NCI-H226 (cell line): ENCODE measurements at places on chromosomes 3 and 15.
A peak's percentile ranks its signal among the peaks of the same experiment; 100 is the strongest.

DNA sequence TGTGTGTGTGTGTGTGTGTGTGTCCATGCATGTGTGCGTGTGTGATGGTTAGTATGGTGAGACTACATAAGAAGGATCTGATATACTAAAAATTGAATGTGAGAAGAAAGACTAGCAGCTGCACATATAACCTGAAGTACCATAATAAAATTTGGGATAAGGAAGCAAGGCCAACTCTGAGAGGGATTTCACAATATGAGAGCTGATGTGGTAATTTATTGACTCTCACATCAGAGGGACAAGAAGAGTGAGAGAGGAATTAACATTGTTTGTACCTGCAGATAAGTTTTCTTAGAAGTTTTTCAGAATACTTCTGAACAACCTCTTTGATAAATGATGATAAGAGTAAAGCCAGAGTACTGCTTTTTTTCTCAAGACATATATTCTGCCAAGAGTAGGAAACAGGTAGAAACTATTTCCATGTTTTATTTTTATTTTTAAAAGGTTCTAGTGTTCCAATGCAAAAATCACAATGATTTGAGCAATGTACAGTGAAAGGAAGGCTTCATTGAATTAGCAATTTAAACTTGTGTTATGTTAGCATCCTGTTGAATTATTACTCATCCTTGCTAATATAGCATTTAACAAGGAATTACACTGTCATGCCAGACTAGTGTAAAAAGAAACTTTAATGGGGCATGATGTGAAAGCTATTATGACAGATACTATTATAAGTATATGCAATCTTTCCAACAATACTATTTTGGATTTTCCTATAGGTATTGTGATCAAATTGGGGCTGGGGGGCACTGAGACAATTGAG lies 415.5 kb upstream of the ARPP21 start:
- no peak for DNase-seq

DNA sequence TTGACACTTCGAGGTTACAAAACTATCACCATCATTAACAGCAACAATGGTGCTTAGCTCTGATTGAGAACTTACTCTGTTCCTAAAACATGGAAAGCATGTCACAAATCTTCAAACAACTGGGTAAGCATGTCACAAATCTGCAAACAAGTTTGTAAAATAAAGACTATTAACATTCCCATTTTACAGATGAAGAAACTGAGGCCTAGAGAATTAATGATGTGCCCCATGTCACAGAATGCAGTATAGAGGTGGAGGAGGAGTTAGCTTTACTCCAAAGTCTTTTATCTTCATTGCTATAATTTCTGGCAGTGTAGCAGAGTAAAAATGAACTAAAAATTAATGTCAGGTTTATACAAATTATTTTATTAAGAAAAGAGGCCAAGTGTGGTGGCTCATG lies 73.4 kb downstream of the NR2F2 start:
- no peak for DNase-seq

DNA sequence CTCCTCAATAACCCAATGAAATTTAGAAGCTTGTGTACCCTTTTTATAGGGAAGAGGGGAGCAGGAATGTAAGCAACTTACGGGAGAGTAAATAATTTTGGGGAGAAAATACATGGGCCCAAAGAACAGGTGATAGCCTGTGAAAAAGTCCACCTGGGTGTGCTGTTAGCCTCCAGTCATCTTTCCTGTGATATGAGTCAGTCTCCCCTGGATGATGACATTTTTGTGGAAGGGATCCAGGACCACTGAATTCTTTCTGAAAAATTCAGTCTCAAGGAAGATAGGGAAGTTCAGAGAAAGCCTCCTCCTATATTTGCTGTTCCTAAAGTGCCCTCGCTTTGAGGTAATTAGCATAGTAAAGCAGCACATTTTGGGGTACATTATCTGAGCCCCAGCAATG lies 149.8 kb downstream of the SQOR start:
- DNase-seq, result no peak

DNA sequence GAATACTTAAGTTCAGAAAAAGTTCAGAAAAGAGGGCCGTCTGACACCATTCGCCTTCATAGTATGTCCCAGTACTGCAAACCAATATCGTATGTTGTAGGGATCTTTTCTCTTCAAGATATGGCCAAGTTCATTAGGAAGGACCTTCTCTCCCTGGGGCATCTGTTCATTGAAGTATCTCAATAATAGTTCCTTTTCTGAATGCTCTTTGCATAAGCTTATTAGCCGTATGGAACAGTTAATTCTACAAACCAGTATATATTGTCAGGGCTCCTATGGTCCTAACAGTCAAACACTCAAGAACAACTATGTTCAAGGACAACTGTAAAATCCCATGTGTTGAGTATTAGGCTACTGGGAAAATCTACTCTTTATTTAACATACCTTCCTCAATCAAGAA lies 203.1 kb downstream of the KLHL25 start:
- DNase-seq, result no peak

DNA sequence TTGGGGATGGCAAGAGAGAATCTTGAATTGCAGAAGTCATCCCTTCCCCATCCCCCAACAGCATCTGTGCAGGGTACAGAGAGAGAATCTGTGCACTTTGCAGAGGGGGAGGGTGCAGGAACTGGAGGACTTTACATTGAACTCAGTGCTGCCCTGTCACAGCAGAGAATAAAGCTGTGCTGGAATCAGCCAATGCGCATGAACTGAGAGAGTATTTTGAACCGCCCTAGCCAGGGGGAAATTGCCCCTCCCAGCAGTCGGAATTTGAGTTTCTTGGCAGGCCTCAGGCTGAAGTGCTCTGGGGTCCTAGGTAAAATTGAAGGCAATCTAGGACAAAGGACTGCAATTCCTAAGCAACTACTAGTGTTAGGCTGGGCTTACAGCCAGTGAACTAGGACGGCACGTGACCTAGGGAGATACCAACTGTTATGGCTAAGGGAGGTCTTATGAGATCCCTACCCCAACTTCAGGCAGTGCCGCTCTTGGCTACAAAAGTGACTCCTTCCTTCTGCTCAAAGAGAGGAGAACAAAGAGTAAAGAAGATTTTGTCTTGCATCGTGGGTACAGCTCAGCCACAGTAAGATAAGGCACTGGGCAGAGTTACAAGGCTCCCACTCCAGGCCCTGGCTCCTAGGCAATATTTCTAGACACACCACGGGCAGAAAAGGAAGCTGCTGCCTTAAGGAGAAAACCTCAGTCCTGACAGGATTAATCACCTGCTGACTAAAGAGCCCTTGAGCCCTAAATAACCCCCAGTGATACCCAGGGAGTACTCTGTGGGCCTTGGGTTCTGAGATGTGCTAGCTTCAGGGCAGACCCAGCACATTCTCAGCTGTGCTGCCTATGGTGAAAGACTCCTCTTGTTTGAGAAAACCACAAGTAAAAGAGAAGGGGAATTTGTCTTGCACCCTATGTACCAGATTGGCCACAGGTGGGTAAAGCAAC lies 300.5 kb upstream of the ALCAM start:
- DNase-seq, result peak; percentile 82

DNA sequence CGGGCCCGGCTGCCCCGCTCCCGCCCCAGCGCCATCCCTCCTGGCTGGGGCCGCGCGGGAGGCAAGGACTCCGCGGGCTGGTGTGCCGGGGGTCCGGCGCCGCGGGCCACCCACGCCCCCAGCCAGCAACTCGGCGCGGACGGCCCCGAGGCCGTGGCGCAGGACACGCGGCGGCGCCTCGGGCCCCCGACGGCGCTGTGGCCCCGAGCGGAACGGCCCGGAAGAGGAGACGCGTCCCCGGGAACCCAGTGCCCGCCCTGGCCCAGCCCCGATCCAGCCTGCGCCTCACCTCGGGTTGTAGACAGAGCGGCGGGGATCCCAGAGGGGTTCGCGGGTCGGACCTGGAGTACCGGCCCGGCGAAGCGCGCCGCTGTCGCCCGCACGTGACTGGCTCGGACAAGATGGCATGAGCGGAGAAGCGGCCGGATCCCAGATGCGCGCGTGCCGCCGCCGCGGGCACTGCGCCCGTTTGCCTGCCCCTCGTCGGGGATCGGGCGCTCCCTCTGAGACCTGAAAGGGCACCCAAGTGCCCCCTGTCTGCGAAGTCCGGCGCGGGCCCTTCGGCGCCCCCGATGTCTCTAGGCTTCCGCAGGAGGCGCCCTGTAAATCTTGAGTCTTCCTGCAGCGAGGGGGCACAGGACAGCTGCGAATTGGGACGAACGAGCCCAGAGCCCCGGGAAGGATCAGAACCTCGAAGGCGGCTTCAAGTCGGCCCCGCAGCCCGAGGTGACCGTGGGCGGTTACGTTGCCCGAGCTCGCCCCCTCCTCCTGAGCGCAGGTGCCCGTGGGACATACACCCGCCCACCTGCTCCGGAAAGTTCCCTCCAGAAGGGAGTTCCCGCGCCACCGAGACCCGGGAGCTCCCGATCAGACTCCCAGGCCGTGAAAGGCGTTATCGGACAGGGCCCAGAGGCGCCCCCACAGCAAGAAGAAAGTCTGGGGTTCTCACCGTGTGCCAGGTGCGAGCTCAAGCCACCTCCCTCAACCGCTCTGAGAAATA lies 598 bp upstream of the SFMBT1 start:
- peak; percentile 7 for DNase-seq

DNA sequence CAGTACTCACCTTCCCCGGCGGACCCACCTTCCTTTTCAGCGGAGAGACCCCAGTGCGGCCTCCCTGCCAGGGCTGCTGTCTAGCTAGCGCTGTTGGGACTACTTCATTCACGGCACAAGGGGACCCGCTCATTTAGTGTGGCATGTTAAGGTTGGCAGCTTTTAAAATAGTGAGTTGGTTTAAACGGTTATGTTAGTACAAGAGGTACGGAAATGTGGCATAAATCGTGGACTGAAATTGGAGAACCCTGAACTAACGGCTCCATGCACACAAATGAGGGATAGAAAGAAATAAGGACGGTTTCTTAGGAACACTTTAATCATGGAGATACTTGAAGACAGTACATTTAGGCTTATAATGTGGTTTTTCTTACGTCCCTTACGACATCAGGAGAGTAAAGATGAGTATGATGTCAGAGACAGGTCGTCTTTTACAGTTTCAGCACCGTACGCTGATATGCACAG lies 752 bp downstream of the CEP63 start:
- DNase-seq, result no peak

DNA sequence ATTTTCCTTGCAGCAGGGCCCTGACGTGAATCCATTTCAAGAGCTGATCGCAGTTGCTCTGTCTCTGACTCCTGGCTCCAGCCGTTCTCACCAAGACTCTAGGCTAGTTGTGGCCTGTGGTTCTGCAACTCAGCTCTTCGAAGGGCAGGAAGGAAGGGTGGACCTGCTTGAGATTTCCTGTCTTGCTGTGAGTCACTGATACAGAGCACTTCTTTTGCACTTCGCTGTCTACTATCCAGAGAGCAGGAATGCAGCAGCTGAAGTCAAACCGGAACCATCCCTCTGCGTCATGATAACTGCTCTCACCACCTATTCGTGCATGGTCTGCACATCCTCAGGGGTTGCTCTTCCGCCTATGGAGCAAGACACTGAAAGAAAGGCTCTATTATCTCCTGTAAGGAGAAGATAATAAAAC lies 59.7 kb downstream of the RAP2B start:
- DNase-seq, result peak; percentile 100

DNA sequence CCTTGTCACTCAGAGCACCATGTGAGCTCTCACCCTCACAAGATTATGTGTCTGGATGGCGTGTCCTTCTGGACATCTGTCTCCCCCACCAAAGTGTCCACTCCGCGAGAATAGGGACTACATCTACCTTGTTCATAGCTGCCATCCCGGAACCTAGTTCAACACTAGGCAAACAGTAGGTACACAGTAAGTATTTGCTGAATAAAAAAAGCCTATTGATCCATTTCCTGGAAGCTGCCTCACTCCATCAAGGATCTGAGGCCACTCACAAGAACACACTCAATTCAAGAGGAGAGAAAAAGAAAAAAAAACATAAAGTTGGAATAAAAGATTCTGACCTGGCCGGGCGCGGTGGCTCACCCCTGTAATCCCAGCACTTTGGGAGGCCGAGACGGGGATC lies 11.2 kb upstream of the ALAS1 start:
- no peak for DNase-seq

DNA sequence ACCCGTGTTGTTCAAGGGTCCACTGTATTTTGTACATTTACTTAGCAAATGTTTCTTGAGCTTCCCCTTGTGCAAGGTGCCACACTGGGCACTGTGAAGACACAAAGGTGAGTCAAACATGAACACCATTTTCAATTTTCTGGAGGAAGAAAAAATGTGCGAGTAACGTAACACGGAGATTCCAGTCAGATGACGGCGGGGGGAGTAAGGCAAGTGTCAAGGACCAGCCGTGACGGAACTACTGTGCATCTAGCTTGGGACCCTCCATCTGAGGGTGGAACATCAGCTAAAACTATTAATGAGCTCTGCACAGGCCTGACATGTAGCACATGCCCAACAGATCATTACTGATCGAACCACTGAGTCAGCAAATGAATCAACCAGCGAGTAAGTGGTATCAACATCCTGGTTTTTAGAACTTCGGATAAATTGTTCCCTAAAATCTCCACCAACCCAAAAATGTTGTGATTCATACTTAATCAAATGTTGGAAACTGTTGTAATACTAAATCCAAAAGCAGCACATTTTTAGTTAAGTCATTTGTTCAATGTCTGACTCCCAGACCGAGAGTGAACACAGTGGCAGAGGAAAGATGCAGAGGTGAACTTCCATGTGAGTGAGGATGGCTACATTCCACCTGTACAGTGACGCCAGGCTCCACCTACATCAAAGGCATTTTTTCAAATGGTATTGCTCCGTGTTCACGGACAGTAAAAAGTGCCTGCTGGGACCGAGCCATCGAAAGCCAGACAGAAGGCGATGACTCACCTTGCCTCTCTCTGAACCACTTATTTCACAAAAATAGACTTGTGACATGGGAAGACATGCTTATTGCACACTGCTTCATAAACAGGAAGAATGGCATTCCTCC lies 172.2 kb downstream of the ATP10A start:
- DNase-seq, result no peak

DNA sequence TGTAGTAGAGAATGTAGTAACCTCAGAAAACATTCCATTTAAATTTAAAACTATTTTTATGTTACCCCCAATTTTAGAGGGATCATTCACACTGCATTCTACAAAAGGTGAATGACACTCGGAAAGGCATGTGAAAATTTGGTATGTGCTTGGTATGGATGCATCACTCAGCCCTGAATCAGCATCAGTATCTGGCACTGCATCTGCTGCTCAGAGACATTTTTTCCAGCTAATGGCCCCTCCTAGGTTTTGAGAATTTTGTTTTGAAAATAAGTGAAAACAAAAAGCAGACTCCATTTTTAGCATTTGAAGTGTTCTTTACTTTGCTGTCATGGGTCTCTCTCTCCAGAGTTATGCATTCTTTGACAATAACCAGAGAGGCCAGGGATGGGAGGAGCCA lies 15.6 kb upstream of the WWTR1 start:
- DNase-seq, result no peak

DNA sequence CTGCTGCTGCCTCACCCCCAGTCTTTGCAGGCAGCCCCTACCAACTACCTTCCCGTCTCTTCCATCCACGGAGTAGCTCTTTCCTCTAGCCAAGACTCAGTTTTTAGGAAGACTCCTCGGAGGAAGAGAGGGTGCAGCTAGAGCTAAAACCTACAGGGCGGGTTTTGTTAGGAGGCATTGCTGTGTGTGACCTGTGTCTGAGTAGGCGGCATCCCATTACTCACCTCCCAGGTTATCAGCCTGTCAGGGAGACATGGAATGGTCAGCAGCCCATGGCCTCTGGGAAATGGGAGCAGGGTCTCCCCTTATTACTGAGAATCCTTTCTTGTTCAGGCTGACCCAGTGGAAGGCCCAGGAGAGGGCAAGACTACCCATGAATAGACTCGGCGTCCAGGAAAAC lies 43.8 kb upstream of the FGD5 start:
- DNase-seq, result no peak
